ENCODE measurements at places on chromosomes 13 and 19.

GRCh38 chr13:114115796-114116195 is 16.6 kb downstream of the RASA3 start:
- no peak for DNase-seq

- no peak for DNase-seq
Measured at GRCh38 chr13:105442949-105443699, 1092.3 kb downstream of the EFNB2 start.

GRCh38 chr19:47699360-47699917 is 13.8 kb upstream of the EHD2 start:
- no peak for DNase-seq

- no peak for DNase-seq
Measured at GRCh38 chr13:36629057-36629385, 44.8 kb upstream of the SERTM1 start.

- no peak for DNase-seq
Measured at GRCh38 chr19:670609-671075, 5.5 kb upstream of the FSTL3 start.

DNA sequence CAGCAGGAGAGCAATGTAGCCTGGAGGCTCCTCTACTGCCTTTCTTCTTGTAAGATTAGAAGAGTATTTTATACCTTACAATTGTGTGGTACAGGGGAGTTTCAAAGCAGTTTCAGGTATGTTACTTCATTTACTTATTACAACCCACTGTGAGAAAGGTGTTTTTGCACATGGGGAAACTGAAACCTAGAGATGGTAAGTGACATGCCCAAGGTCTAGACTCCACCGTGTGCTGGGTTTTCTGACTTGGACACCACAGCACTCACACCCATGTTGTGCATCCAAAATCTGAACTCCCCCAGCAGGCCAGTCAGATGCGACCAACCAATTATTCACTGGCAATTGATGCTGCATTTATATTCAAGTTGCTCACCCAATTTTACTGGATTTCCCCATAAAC is 22.8 kb downstream of the ERICH6B start:
- DNase-seq = no peak

DNA sequence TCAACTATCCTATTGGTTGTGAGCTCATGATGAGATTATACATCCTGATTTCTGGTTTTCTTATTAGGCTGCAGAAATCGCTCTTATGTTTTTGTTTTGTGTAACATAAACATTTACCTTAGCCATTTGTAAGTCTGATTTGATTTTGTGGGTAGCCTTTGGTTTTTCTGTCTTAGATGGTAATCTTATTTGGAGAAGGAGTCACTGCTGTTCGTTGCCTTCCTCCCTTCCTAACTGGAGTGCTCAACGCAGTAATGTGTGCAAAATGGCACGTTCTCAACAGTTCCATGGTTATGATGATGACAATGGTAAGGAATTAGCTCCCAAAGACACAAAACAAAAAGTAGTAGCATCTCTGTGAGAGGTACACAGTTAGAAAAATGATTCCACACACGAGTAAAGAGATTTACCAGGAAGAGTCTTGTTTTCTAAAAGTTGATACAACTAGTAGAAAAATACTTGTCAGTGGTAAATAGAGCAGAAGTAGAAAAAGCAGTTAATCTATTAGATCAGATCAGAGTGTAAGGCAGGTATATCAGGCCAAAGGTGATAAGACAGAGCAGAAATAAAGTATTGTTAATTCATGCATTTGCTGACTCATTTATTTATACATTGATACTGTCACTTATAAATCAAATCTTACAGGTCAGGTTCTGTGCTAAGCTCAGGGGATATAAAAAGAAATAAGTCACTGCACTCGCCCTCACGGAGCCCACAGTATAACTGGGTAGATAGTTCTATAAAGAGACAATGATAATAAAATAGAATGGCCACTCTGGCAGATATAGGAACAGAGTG is 270.0 kb downstream of the NALCN start:
- no peak for DNase-seq

DNA sequence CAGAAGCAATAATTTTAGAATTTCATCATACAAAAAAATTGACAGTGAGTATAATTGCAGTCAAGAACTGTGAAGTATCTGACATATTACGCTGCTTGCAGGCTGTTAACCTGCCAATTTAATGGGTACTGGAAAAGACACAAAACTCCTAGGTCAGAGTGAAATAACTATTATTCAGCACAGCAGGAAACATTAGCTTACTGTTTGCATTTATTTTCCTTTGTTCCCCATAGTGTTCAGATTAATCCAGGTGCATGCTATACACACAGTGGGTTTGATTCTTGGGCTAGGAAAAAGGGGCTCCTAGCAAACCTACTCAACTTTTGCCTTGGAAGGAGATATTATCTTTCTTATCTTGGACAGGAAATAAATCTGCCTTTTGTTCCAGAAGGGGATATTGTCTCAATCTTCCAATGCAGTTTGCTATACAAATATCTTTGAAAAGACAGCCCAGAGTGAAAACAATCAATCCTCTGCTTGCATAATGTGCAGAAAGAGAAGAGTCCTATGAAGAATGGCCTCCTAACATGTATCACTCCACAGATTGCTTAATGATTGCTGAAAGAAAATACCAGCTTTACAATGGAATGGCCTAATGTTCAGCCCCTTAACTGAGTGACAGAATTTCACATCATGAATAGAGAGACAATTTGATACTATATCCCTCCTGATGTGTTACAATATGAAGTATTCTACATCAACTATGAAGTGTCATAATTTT is 443.4 kb downstream of the TBC1D4 start:
- no peak for DNase-seq

- no peak for DNase-seq
Measured at GRCh38 chr19:4557971-4558941, 1.2 kb downstream of the SEMA6B start.

DNA sequence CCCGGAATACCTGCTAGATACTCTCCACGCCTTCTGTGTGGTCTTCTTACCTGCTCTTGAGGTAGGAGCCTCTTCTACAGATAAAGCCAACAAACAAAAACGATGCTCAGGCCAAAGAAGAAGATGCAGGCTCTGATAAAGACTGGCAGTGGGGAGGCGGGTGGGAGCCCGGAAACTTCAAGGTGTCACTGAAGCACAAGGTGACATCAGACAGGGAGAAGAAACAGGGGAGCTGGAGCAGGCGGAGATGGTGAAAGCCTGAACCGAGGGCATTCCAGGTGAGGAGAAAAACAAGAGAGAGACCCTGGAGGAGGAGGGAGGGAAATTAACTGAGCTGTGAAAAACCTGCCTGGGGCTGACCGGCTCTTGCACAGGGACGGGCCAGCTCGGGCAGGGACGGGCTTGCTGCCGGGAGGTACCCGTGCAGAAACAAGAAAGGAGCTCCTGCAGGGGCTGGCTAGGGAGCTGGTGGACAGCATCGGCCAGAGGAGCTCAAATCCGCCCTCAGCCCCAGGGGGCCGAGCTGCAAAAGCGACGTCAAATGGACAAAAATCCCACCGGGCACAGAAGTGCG is 19.0 kb downstream of the GNG7 start:
- DNase-seq = no peak

GRCh38 chr19:58460039-58460438 is 6.8 kb upstream of the ZNF324 start:
- no peak for DNase-seq

- DNase-seq = no peak
Measured at GRCh38 chr19:29681422-29682235, 16.4 kb downstream of the PLEKHF1 start.

DNA sequence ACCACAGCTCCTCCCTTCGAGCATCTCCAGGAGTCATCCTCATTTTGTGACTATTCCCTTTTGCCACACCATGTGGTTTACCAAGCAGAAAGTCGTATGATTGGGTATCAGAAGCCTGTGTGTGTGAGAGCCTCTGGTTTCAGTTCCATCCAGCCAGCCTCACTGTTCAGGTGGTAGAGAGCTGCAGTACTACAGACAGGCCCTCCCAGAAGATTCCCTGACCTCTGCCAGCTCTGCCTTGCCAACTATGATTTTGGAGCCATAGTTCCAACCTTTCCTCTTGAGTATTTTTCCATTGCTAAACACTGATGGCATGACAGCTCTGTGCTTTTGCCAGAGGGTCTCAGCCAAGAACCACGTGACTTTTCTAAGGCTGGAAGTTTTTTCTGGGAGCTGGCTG is 82.5 kb downstream of the DHRS12 start:
- DNase-seq = no peak

DNA sequence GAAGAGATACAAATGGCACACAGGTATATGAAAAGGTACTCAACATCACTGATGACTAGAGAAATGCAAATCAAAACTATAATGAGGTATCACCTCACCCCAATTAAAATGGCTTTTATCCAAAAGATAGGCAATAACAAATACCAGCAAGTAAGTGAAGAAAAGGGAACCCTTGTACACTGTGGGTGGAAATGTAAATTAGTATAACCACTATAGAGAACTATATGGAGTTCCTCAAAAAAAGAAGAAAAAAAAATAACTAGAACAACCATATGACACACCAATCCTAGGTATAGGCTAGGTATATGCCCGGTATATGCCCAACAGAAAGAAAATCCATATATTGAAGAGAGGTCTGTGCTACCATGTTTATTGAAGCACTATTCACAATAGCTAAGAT is 150.9 kb downstream of the VWA8 start:
- DNase-seq = no peak

DNA sequence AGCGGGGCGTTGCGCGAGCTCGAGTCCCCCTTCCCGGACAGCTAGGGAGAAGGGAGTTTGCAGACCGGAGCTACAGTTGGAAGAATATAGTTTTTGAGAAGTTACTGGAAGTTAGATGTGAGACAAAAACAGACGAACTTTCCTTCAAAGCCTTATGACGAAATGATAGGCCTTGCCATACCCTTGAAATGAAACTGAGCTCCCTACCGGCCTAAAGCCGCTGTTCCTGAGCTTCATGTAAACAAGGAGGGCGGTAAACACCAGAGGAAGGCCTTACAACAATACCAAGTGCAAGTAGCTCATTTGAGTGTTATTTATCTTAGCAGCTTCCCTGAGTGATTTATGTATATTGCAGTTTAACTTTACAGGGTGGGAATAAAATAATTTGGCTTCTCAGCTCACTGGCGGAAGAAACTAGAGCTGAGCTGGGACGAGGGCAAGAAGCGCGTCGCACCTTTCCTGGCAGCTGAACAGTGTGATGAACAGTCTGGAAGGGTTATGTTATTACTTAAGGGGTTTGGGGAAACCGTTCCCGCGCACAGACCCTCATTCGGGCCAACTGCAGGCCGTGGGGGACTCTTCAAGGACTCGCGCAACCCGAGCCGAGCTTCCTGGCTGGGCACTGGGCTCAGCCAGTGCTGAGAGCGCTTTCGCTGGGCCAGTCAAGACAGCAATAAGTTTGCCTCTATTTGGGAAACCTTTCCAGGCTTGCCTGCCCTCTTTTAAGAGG is 111.2 kb downstream of the KCNRG start:
- no peak for DNase-seq

GRCh38 chr13:79084802-79085424 is 321.1 kb downstream of the RBM26 start:
- DNase-seq = no peak

DNA sequence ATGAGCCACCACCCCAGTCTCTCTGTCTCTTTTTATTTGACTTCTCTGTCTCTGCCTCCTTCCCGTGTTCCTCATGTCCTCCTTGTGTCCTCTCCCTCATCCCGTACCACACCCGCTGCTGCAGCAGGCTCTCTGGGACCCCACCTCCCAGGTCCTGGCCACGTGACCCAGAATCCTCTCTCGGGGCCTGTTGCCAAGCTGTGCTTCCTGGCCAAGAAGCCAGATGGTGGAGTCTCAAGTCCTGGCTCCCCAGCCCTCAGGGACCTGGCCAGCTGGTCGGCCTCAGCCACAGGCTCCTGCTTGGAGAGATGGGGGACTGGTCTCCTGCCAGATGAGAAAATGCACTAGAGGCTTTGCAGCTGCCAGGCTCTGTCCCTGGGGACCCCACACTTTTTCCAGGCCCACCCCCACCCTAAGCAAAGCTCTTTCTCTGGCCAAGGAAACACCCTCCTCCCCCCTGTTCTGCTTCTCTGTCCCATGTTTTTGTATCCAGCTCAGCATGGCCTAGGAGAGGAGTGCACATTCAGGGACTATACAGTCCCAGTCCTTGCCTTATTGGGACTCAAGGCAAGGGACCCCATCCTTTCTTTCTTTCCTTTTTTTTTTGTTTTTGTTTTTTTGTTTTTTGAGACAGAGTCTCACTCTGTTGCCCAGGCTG is 34.3 kb upstream of the SHKBP1 start:
- DNase-seq = no peak

GRCh38 chr19:48746110-48746509 is 599 bp downstream of the IZUMO1 start:
- DNase-seq = no peak

- no peak for DNase-seq
Measured at GRCh38 chr19:2333027-2333806, 4.7 kb downstream of the SPPL2B start.

DNA sequence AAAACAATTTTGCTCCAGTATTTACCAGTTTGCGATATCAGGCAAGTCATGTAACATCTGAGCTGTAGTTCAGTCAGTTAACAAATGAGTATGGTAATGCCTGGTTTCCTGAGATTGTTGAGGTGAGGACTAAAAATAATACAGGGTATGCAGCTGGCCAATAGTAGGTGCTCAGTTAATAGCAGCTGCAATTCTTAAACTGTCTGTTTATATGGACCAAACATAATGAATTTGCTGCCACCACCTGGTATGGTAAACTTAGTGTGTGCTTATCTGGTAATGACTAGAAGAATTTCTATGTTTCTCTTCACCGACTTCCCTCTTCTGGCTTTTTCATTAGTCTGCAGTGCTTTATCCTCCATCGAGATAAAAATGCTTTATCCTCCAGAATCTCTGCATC is 9.1 kb downstream of the ZMYM2 start:
- DNase-seq = no peak

DNA sequence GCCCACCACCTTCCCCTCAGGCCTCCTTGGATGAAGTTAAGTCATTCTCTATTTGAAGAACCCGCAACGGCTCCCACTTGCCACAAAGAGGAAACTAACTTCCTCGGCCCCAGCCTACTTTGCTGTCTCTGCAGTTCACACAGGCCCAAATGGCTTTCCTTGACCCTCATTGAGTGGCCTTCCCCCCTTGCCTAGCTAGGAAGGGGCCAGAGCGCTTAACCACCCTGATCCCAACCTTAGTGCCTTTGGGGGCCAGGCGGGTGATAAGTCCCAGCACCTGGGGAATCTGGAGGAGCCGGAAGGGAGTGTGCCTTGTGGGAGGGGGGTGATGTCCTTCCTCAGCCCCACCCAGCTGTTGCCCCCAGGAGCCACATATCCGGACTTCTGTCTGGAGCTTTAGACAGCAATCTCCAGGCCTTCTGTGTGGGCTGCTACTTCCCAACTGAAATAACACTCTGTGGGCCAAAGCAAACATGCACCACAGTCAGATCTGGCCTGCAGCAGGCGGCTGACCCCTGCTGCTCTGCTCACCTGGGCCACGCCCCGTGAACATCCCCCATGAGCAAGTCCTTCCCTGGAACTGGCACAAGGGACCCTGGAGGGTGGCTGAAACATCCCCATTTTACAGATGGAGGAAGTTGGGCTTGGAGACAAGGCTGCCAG is 10.5 kb downstream of the NECTIN2 start:
- no peak for DNase-seq

- DNase-seq = no peak
Measured at GRCh38 chr19:6970021-6970420, 51.2 kb downstream of the MBD3L2B start.

GRCh38 chr19:10320602-10321416 is 5.0 kb upstream of the FDX2 start:
- no peak for DNase-seq
